ENCODE measurements at places on chromosomes 11 and 22. TPM values are rescaled to one million over a fixed set of nuclear protein-coding genes. Genes with fewer than 3 reads are reported as not detected.
A peak's percentile ranks its signal among the peaks of the same experiment; 100 is the strongest.

Gene OR4X1
- total RNA-seq = not detected

DNA sequence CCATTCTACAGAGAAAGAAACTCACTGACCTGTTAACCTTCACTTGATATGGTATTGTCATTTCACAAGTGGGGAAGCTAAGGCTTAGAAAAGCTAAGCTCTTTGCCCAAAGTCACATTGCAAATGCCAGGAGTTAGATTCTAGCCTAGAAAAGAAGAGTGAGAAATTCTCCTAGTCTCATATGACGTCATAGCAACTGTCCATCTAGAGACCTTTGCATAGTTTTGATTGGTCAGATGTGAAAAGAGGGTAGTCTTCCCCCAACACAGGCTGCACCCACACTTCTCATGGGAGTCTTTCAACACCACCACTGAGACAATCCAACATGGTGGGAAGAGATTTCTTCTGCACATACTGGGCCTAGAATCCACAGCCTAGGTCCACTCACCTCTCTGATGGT lies 197.9 kb downstream of the NTM start:
- DNase-seq = no peak

Gene CECR2
- total RNA-seq = not detected

GRCh38 chr11:117809236-117810055 lies 12.4 kb upstream of the DSCAML1 start:
- peak; percentile 56 for DNase-seq

Gene PLAAT5
- total RNA-seq = not detected

DNA sequence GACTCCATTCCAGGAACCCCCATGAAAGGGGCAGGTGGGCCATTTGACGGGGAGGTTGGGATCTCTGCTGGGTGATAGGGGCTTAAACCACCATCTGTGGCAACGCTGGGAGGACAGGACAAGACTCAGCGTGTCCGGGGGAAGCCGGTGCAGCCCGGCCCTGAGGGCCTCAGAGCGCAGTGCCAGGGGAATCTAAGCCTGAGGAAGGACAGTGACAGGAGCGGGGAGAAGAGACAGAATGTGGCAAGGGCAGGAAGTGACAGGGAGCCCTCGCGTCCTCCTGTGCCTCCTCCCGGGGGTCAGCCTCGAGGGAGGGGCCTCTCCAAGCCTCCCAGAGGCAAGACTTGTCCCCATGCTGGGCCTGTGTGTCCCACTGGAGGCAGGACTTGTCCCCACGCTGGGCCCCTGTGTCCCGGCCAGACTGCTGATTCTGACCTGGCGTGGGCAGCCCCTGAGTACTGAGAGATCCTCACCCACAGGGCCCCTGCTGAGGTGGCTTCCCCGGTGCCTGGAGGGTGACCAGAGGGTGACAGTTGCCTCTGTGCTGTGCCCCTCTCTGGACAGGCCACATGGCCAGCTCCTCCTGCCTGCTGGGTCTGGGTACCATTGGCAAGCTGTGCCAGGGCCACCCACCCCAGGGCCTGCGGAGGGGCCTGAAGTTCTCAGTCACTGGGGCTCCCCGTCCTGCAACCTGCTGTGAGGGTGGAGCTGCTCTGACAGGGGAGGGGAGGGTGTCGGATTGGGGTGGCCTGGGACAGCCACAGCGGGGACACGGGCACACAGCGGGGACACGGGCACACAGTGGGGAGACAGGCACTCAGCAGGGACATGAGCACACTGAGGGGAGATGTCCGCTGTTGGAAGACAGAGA lies 676.2 kb downstream of the BRD1 start:
- no peak for DNase-seq

Gene HYLS1
- 6.4 TPM for total RNA-seq

- no peak for DNase-seq
These were observed 33.5 kb downstream of the ETS1 start for GRCh38 chr11:128553662-128554362.

All from activated naive CD4-positive, alpha-beta T cell treated with anti-CD3 and anti-CD28 coated beads, Interleukin-2, amount 50 U/mL, for 72 hours (primary cell).